Hippocampal formation (tissue), 2 donors: ENCODE measurements at places on chromosomes 6 and 20.
A peak's percentile ranks its signal among the peaks of the same experiment; 100 is the strongest.

DNA sequence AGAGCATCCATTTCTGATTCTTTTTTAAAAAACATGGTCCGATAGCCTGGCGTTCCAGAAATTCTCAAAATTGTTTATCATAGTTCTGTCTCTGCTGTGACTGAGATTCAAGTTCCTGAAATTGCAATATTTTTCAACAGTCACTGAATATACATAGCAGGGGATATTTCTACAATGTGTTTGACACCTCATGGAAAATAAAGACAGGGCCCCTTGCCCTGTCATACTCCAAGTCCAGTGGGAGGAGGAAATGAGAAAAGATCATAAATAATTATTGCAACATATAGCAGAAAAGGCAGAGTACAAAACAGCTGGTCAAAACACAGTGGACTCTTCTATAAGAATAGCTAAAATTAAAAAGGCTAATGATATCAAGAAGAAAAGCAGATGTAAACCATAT lies 234.8 kb upstream of the SPTLC3 start:
- DNase-seq: no peak

DNA sequence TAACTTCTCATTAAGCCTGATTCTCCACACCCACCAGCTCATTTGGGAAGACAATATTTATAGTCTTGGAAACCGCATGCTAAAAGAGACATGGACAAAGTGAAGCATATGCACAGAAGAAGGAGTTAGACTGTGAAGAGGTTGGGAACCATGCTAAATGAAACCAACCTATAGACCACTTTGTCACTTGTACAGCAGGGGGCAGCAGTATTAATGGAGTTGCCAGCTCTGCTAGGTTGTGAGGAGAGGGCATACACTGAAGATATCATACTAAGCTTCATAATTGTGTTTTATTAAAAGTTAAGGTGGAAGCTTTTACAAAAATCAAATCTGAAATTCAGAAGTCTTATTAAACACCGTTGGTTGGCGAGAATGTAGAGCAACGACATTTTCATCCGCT lies 38.3 kb upstream of the HMGCLL1 start:
- no peak for DNase-seq

DNA sequence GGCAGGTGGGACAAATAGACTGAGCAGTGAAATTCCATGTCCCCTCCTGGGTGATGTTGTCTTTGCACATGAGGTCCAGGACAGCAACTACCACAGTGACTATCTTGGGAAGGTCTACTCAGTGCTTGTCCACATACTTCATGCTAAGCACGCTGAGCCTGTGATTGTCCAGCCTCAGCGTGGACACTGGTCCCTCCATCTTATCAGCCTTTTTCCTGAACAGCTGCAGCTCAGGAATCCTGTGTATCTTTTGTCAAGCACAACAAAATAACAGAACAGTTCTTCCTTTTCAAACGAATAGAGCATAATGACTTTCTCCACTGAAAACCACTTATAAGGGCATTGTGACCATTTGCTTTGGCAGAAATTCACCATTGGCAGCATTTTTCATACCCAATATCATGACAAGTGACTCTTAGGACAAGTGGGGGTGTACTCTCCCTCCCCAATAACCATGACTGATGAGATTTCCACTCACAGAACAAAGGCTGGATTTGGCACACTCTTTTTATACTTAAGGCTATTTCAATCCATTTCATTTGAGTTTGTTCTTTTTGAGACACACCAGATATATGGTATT lies 90.3 kb downstream of the FYN start:
- no peak for DNase-seq

DNA sequence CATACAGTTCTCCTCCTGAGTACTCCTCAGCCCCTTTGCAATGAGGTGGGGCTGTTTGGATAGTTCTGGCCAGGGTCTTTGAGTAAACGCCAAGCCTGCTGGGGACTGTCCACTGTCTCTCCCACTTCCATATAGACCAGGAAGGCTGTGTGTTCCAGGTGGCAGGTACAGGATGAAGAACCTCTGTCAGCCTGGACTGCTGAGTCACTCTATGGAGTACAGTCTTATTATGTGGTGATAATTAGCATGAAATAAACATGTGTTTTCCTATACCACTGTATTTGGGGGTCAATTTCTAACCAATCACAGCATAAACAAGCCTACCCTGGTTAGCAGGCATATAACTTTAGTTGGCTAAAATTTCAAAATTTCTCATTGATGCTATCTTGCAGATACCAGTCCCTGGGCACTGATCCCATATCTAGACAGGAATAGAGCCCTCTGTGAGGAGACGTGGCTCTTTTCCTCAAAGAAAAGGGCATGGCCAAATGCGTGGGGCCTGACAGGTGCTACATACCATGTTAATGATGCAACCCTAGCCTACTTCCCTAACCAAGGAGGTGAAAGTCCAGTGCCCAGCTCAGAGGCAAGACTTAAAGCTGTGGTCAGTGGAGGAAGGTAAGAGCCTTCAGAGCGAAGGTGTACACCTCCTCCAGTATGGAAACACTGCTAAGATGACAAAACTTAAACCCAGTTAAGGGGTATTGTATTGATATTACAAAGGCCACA lies 4.5 kb upstream of the ALDH8A1 start:
- no peak for DNase-seq

- DNase-seq: no peak
Observed at GRCh38 chr6:136669299-136669699, 119.1 kb upstream of the MAP7 start.

GRCh38 chr20:51333971-51334370 lies 208.5 kb downstream of the NFATC2 start:
- DNase-seq: no peak

- DNase-seq: no peak
Observed at GRCh38 chr6:44733126-44733525, 345.6 kb downstream of the CDC5L start.

DNA sequence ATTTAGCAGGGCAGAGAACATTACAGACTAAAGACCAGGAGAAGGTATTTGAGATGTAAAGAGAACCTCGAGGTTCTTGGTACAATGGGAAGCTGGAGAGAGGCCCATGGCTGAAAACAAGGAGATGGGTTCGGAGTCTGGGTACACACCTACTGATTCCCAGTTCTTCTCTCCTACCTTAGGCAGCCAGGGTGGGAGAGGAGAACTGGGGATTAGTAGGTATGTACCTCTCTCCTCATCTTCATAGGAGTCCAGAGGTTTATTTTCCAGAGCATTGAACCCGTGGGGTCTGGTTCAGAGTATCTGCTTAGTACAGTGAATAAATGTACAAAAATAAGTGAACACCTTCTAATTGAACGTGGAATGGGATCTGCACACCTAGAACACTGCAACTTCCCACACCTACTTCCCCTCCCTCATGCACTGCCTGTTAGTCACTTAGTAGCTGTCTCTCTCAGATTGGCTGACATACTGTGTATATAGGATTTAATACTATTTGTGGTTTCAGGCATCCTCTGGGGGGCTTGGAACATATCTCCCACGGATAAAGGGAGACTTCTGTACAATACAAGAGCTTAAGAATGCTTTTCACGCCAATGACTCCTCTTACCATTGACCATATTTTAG lies 23.5 kb upstream of the NUP153 start:
- DNase-seq: no peak

GRCh38 chr20:8811801-8812594 lies 256.9 kb upstream of the PLCB4 start:
- no peak for DNase-seq

- DNase-seq: no peak
Observed at GRCh38 chr6:101683884-101684283, 290.4 kb downstream of the GRIK2 start.

- no peak for DNase-seq
Observed at GRCh38 chr6:80547827-80548226, 441.4 kb downstream of the BCKDHB start.

DNA sequence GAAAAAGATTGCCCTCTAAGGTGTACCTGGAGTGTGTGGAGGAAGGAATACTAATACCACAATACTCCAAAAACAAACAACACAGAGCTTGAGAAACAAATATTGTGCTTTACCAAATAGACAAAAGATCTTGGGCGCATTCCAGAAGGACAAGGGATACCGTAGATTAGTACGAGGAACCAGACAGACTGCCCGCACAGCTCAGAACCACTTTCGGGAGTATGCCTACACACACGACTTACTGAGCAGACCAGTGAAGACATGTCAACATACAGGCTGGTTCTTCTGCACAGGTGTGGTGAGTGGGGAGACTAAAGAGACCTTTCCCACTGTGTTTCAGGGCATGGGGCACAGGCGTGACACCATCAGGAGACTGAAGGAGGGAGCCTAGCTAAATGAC lies 15.8 kb upstream of the FOXQ1 start:
- no peak for DNase-seq

DNA sequence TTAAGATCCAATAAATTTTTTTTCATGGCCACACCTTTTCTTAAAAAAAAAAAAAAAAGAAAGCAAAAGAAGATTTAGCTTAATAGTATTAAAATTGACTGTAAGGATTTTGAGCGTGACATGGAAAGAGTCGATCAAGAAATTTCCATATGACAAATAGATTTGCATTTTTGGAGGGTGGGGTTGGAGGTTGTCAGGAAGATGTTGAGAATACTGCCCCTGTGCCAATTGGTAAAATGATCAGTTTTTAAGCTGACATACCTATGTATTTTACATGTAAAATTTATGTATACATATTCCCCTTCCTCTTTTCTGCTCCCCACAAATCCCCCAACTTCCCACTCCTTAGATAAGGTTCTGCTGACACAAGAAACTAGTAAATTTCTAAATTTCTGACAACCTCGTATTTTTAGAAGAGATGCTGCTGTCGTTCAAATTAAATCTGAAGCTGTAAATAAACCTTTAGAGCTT lies 520.9 kb downstream of the CD83 start:
- DNase-seq: no peak

DNA sequence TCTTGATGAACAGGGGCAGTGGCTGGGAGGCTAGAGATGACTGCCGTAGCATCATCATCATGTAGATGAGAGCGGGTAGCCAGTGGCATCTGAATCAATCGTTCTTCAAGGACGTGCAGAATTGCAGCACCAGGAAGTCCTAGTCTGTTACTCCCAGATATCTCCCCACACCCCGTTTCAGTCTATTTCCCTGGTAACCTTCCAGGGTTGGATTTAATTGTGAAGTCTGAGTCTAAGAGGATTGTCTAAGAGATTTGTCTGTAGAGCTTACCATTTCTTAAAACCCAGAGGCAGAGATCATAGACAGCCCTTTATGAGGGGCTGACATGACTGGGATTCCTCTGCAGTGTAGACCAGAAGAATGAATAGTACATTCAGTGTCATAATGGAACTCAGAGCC lies 16.6 kb upstream of the CD83 start:
- DNase-seq: no peak

GRCh38 chr6:107698146-107698545 lies 126.0 kb downstream of the SCML4 start:
- no peak for DNase-seq

- DNase-seq: peak; percentile 57
Observed at GRCh38 chr20:1671891-1672669, 14.5 kb upstream of the SIRPG start.

- DNase-seq: no peak
Observed at GRCh38 chr20:45010399-45010828, 44.1 kb downstream of the STK4 start.

GRCh38 chr20:57996936-57997890 lies 231.2 kb downstream of the ANKRD60 start:
- no peak for DNase-seq

- DNase-seq: no peak
Observed at GRCh38 chr6:24796616-24797290, 2.0 kb downstream of the ARMH2 start.

DNA sequence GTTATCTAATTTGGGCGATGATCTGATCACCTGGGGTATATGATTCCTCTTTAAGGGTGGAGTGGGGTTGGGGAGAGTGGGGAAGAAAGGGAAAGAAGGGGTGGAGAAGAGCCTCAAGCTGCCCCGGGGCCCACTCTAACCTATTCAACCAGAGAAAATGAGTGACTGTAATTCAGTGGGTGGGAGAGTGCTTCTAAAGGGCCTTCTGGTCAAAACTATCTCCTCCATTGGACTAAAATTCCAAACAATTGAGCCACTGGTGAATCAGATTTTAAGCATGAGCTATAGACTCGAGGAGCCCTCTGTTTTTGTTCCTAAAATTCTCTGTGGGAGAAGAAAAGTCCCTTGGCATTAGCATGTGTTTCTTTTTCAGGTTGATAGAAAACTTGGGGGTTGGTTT lies 296.8 kb downstream of the CLIC5 start:
- DNase-seq: no peak

DNA sequence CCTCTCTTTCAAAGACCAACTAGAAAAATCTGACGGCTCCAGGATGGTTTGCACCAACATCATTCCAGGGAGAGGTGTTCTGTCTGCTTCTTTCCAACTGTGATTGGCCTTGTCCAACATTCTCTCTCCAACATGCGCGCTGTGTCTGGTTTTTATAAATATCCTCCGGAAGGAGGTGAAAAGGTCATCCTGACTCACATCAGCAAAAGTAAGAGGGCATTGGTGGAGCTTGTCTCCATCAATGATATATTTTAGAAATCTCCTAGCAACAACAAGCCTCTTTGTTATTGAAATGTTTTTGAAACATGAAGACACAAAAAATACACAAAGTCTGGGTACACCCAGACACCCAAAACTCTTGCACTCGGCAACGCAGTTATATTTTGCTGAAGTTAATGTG lies 475.3 kb upstream of the JARID2 start:
- DNase-seq: no peak

- DNase-seq: no peak
Observed at GRCh38 chr20:50195524-50196120, 5.0 kb downstream of the CEBPB start.

- DNase-seq: no peak
Observed at GRCh38 chr6:64812138-64812537, 894.9 kb downstream of the EYS start.

DNA sequence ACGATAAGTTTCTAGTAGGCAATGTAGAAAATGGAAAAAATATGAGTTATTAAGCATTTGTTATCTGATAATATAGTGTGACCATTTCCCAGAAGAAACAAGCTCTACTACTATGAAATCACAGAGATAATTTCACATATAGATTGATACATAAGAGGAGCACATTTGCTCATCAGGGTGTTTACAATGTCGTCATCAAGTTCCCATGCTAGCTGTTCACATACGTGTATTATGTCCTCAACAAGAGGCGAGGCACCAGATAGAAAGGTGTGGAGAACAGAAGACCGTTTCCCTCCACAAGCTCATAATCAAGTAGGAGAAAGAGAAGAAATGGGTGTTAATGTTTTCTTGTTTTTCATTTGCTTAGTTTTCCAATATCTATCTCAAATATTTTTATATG lies 326.1 kb upstream of the ARID1B start:
- no peak for DNase-seq

DNA sequence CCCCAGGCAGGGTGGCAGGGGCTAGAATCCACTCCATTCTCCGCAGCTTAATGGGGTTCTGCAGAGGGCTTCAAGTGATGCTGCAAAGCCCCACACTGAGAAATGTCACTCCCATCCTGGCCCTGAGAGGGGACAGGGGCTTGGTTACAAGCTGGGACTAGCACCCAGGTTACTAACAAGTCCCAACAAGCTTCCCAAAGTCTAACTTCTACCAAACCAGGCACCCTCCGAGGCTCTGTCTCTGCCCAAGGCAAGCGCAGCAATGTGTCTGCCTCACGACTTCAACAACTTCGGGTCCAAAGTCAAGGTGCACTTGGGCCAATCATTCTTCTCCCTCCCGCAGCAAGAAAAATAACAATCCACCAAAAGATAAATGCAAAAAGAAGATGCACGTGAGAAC lies 45.6 kb downstream of the NFATC2 start:
- no peak for DNase-seq
